Naive B cell (primary cell): ENCODE measurements at places on chromosomes 1 and 21.
A peak's percentile ranks its signal among the peaks of the same experiment; 100 is the strongest.

DNA sequence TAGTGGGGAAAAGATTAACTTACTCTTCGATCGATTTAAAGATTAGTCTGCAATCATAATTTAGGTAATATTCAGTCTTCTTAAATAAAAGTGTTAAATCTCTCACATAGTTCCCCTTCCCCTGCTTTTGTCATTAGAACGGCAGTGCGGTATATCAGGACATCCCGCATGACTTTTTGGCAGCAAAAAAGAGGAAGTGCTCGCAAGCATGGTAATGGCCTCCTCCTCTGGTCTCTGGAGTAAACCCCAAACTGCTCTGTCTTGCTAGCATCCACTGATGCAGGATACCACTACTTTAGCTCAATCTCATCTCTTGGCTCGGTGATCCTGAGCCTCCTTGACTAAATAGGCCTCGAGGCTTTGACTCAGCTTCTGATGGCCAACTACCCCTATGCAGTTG is 78.7 kb upstream of the VAV3 start:
- peak; percentile 79 for DNase-seq

- DNase-seq, result no peak
Observed at GRCh38 chr1:226995365-226996332, 55.6 kb downstream of the COQ8A start.

DNA sequence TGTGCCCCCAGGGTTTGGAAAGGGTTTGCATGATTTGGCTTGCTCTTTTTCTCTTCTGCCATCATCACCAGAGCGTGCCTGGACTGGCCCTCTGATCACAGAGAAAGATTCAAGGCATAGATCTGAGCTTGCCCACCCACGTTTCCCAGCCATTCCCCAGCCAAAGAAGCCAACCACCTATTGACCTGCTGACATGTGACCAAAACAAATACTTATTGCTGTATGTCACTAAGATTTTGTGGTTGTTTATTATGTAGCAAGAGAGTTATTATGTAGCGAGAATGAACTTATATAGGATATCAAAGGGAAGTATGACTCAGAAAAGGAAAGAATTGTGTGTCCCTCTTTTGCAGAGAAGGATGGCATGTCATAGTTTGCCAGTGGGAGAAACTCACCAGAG is 59.9 kb downstream of the UBE2U start:
- DNase-seq, result no peak

DNA sequence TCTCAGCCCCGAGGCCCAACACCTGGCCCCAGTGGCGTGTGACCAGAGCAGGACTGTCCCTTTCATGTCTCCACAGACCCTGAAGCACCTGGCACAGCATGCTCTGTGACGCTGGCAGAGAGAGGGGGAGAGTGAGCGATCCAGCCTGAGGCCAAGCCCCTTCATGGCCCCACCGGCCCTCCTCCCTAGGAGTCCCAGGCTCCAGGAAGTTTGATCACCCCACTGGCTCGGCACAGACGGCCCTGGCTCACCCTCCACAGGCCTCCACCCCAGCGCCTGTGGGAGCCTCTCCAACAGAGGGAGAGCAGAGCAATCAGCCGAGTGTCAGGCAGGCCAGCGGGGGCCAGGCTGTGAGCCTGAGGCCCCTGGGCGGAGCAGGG is 11.0 kb downstream of the SH3BGRL3 start:
- DNase-seq, result no peak

GRCh38 chr1:100107696-100108095 is 25.0 kb downstream of the SASS6 start:
- DNase-seq, result no peak

DNA sequence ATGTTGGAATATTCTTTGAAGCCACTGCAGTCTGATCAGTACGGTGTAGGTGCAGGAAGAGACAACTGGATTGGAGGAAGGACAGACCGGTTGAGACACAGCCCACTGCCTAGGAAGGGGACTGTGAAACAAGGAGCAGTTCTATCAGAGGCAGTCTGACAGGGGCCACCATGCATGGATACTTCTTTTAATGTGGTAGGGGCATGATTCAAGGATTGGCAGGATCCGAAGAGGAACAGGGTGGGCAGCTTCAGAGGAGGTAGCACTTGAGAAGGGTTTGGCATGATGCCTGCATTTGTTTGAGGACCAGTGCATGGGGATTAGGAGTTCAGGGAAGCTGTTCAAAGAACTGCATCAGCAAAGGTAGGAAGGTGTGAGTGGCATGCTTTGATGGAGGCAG is 167.9 kb downstream of the DYRK1A start:
- no peak for DNase-seq

DNA sequence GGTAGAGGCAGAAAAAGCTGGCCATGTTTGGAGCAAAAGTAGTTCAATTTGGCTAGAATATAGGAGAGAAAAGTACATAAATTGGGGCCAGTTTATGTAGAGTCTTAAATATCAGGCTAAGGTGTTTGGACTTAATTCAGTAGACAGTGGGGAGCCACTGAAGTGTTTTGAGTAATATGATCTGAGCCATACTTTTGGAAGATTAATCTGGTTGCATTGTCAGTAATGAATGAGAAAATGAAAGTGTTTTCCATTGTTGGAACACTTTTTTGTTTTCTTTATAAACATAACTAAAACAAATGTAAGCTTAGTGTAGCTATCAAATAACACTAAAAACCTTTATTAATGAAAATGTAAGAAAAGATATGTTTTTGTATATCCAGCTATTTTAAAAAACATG is 42.1 kb downstream of the POU2F1 start:
- DNase-seq, result no peak

GRCh38 chr21:45463871-45464270 is 58.9 kb downstream of the COL18A1 start:
- DNase-seq, result no peak

DNA sequence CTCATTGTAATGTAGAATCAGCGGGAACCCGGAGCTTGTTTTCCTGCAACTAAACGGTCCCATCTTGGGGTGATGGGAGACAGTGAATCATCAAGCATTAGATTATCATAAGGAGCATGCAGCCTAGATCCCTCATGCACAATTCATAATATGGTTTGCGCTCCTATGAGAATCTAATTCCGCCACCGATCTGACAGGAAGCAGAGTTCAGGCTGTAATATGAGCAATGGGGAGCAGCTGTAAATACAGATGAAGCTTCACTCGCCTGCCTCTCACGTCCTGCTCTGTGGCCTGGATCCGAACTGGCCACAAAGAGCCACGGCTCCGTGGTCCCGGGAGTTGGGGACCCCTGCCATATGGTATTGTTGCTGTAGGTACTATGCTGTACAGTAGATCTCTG is 1.6 kb downstream of the IFI44 start:
- DNase-seq, result no peak

DNA sequence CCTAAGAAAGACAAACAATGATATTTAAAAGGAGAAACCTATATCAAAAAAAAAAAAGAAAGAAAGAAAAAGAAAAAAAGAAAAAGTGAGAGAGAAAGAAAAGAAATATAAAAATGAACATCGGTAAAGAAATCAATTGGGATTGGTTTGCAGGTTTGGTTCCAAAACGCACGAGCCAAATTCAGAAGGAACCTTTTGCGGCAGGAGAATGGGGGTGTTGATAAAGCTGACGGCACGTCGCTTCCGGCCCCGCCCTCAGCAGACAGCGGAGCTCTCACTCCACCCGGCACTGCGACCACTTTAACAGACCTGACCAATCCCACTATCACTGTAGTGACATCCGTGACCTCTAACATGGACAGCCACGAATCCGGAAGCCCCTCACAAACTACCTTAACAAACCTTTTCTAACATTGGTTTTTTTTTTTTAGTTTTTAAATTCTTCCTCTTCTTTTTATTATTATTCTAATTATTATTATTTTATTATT is 11.7 kb downstream of the LHX9 start:
- DNase-seq, result no peak

DNA sequence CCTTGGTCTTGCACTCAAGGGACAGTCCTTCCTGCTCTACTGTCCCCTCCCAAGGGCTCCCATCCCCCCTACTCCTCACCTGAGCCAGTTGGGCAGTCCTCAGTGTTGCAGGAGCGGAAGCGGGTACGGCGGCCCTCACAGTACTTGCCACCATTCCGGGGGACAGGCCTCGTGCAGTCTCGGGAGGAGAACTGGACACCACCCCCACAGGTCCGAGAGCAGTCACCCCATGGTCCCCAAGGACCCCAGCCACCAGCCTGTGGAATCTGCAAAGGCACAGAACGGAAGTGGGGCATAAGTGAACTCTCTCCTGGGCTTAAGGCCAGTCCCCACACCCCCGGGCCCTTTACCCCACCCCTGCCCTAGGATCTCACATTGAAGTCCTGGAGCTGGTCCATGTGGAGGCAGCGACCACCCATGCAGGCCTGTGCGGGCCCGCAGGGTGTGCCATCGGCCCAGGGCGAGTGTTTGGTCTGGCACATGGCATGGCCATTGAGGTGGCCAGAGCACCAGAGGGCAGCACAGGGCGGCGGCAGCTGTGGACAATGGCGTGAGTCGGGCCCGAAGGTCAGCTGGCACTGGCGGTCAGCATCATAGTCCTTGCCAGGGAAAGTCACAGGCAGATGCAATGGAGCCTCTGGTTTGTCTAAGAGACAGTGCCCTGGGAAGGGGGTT is 5.2 kb downstream of the ADAMTS4 start:
- DNase-seq, result no peak

GRCh38 chr1:6614929-6615785 is 1.6 kb downstream of the PHF13 start:
- peak; percentile 15 for DNase-seq

DNA sequence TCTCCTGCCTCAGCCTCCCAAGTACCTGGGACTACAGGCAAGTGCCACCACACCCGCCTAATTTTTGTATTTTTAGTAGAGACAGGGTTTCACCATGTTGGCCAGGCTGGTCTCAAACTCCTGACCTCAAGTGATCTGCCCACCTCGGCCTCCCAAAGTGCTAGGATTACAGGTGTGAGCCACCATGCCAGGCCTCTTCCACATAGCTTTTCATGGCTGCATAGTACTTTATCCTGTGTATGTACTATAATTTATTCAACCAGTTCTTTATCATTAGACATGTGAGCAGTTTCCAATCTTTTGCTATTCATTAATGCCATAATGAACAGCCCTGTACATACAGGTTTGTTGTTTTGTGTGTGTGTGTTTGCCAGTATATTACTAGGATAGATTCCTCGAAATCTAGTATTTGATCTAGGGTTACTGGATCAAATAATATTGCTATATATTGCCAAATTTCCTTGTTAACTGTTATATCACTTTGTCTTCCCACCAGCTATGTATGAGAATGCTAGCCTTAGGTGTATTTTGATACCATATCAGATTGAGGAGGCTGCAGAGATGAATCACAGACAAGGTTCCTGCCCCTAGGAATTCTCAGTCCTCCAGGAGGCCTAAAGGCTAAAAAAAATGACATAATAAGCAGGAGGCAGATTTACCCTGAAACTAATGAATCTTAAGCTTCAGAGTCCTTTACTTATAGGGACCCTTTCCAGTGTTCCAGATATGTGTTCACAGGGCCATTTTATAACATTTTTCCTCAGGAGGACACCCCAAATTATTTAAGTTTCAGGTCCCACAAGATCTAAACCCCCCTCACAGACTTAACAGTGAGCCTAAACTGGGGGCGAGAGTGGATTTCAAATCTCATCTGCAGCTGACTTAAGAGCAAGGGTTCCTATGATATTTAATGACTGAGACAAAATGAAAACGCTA is 2.1 kb upstream of the PDIK1L start:
- DNase-seq, result no peak

- DNase-seq, result no peak
Observed at GRCh38 chr1:219753914-219754313, 141.0 kb upstream of the ZC3H11B start.

GRCh38 chr1:17612831-17613230 is 73.3 kb downstream of the ARHGEF10L start:
- no peak for DNase-seq

- no peak for DNase-seq
Observed at GRCh38 chr1:21435646-21436487, 4.1 kb upstream of the NBPF3 start.

- no peak for DNase-seq
Observed at GRCh38 chr1:163056831-163057230, 12.3 kb upstream of the RGS4 start.

DNA sequence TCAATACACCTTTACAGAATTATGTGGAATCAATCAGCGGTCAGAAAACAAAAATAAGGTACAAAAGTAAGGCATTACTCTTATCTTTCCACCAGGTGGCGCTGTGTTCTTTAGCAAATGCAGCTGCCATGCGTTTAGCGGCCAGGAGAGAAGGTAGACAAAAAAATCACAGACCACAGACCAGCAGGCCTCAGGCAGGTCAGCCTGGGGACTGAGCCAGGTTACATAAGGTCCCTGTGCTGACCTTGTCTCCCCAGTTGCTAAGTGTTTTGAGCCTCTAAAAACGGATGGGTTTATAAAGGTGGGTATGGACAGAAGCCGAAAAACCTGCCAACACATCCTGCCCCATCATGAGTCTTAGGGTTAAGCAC is 2.8 kb downstream of the RGS16 start:
- DNase-seq, result peak; percentile 73

DNA sequence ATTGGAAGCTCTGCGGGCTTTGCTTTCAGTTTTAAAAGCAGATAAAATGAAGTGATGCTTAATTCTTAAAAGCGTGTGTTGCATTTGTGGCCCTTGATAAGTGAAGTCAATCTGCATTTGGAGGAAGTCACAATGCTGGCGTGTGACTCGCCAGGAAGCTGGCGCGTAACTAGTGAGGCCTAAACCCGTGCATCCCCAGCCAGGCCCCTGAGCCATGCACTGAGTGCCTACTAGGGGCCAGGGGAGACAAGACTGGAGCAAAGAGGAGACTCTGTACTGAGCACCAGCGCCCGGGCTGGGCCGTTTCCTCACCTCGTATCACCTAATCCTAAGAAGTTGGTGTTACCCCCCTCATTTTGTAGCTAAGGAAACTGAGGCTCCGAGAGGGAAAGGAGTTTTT is 4.6 kb upstream of the DDOST start:
- DNase-seq, result no peak

GRCh38 chr1:113929750-113930498 is 800 bp downstream of the HIPK1 start:
- DNase-seq, result peak; percentile 68

GRCh38 chr1:179038528-179039281 is 13.0 kb downstream of the FAM20B start:
- no peak for DNase-seq

- no peak for DNase-seq
Observed at GRCh38 chr1:161511018-161511755, 5.9 kb downstream of the FCGR2A start.

- DNase-seq, result no peak
Observed at GRCh38 chr1:99986656-99987225, 16.9 kb downstream of the SLC35A3 start.

DNA sequence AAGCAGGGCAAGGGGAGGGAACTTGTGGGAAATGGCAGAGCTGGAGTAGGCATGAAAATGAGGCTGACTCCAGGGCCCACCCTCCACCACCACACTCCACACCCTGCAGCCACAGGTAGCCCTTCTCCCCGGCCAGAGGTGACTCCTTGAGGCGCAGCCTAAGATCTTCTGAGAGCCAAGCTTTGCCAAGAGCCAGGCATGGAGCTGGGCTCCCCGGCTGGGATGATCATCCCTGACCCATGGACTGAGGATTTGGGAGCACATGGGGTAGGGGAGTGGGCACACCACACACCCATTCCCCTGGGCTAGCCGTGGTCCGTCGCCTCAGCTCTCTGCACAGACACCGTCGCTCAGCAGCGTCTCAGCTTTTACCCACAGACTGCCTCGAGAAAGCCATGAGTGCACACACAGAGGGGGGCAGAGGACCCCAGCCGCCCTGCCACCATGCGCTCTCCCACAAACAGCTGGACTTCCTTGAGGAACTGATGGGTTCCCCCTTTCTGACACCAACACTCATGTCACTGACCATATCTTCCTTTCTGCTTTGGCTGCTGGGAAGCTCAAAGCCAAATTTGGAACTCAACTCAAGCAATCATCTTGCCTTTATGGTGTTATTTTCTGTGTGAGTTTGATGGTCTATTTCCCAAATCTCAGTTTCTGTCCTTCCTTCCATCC is 123.6 kb upstream of the RUNX3 start:
- DNase-seq, result no peak
